ENCODE measurements at places on chromosomes 6 and 20. TPM values are rescaled to one million over a fixed set of nuclear protein-coding genes. Genes with fewer than 3 reads are reported as not detected.

PM20D2 gene
- 14.5 TPM for total RNA-seq

RBBP8NL gene
- total RNA-seq = not detected

PDE10A gene
- not detected for total RNA-seq

GLP1R gene
- total RNA-seq = not detected

ADGB gene
- total RNA-seq = not detected

VWA7 gene
- total RNA-seq = 3.9 TPM

SLC24A3 gene
- not detected for total RNA-seq

LPA gene
- not detected for total RNA-seq

SLC26A8 gene
- not detected for total RNA-seq

FLRT3 gene
- total RNA-seq = not detected

CLVS2 gene
- total RNA-seq = not detected

TUBB2B gene
- not detected for total RNA-seq

VSX1 gene
- total RNA-seq = not detected
